Kidney epithelial cell (primary cell): ENCODE measurements at places on chromosomes 4 and X.

DNA sequence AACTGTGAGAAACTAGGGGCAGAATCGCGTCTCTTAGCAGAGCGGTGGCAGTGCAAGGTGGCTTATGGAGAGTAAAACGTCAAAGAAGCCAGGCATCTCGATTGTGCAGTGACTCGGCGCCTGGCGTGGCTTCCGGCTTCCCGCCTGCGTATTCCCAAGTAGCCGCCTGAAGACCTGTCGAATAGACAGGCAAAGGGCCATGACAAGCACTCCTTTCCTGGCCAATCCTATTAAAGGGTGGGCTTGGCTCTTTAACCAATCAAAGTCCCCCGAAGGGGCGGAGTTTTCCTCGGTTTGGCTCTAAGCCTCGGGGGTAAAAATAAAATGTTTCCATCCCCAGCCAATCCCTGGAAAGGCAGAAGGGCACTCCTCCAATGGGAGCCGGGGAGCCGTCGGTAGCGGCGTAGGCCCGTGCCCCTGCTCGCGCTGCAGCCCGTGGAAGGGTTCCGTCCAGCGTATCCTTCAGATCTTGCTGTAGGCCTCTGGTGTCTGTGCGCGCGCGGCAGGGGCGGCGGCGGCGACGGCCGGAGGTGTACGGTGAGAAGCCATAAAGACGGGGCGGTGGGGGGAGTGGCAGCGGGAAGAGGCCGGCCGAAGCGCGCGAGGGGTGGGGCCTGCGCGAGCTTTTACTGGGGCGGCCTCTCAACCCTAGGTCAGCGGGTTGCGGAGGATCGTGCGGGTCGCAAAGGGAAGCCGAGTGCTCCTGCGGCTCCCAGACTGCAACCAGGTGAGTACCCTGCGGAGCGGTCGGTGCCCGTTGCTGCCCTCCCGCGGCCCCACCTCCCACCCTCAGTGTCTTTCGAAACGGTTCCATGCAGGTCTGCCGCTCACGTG is at the start of gene KANTR:
Gene KANTR, plus strand, starts transcription at position 395 of the 834 bp plus-strand sequence. CDS start 30,131 bp downstream, outside the sequence.
- DNase-seq = peak; percentile 77

DNA sequence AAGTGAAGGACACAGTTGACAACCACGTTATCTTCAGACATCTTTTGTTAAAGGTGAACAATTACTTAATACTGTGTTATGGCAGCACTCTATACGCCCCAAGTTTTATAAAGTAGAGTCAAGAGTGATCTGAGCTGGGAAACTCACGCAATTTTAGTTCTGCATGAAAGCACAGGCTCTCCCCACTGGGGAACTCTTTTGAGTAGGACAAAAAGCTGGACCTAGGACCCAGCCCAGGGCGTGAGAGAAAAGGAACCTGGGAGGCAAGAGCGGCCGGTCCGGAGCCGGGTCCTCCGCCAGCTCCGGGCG is 152.6 kb upstream of the SLC4A4 start:
- DNase-seq = no peak

DNA sequence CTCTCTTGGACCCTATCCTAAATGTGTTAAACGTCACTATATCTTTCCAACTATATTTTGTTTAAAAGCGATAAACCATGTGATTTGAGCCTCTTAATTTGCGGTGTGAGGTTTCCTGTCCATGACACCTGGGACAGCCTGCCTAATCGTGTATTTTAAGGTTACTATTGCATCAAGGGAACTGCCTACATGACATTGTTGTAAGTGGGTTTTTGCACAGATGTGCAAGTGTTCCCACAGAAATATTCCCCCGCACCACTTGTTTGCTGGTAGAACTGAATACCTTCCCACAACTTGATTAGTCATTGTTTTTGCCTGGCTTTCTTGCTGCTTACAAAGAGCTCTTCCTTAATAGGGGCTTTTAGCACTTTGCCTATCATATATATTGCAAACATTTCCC is 5.1 kb upstream of the FAM184B start:
- peak; percentile 44 for DNase-seq

DNA sequence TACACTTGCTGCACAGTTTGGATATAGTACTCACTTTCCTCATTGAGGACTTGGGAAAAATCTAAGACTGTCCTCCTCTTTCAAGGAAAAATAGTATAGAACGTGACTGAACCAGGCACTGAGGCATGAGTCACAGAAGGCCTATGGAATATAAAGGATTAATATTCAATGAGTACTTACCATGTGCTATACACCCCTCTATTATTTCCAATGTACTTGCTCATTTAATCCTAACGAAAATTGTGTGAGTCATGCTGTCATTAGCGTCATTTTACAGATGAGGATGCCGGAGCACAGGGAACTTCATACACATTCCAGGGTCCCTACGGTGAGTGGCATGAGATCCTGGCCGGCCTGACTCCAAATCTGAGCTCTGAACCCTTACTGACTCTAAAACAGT is 2136.2 kb upstream of the TENM3 start:
- no peak for DNase-seq

GRCh38 chr4:123874063-123874462 is 477.5 kb downstream of the SPRY1 start:
- no peak for DNase-seq

GRCh38 chrX:129781134-129781672 is 1.5 kb downstream of the SASH3 start:
- no peak for DNase-seq

DNA sequence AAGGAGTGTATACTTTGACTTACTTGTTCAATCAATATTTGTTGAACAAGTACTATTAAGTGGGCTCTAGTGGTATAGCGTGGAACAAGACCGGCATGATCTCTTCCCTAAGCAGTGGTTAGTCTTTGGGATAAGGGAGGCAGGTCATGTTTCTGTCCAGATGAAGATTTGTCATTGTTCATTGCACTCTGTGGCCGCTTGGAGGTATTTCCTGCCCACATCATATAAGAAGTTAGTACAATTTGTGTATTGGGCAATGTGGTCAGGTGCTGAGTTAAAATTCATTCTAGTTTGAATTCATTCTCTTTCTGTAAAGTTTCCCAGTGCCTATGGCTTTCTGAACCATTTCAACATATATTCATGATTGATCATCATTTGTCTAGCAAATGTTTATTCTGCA is 101.1 kb upstream of the SHISA3 start:
- DNase-seq = no peak

GRCh38 chr4:42633605-42634388 is 23.1 kb downstream of the ATP8A1 start:
- DNase-seq = no peak

- DNase-seq = no peak
Measured at GRCh38 chrX:40010550-40011321, 87.0 kb downstream of the BCOR start.

DNA sequence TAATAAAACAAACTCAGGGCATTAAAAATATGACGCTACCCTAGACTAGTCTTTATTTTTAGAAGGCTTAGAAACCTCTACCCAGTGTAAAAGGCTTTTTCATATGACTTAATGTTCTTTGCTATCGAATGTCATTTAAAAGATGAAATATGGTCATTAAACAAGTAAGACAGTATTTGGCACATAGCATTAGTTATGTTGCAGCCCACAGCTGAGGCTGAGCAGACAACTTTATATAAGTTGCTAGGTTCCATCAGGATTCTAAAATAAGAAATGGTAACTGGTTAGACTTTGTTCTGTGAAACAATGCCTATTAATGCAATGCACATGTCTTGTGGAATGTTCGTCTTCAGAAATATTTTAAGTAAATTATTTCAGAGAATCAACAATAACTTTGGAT is 10.4 kb upstream of the PRSS12 start:
- DNase-seq = no peak

DNA sequence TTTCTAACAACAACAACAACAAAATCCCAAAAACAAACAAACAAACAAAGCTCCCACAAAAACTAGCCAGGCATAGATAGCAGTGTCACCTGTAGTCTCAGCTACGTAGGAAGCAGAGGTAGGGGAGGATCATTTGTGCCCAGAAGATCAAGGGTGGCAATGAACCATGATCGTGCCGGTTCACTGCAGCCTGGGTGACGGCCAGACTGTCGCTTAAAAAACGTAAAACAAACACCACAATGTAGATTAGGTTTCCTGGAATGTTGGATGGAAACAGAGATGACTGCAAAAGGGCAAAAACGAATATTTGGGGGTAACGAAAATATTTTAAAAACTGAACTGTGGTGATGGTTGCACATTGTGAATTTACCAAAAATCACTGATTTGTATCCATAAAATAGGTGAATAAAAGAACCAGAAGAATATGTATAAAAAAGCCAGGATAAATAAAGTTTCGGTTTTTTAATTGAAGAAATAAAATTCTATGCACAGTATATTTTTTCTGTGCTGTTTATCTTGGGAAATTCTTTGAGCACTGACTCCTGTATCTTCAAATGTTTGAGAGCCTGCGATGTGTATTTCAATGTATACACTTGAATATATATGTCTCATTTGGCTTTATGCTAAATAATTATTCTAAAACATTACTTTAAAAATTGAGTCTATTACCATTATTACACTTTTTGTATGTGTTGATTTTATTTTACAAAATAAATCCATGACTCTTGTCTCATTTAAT is 1477.0 kb downstream of the PCDH7 start:
- no peak for DNase-seq

- no peak for DNase-seq
Measured at GRCh38 chr4:14130551-14130950, 503.0 kb upstream of the BOD1L1 start.

DNA sequence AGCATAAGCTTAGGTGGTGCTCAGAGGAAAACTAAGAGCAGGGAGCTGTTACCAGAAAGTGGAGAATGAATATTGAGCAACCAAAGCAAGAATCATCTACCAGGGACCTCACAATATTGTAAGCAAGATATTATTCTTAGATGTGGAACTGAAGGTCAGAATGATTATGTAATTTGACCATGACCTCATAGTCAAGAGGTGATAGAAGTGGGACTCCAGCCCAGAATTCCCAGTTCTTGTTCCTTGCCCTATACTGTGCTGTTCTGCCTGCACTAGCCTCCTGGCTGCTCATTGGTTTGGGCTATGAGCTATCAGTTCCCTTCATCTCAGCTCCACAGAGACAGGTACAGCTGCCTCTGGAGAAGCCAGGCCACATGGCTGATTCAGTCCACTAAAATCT is 229.4 kb downstream of the LDB2 start:
- DNase-seq = no peak

GRCh38 chrX:107447642-107448041 is 1.8 kb upstream of the FRMPD3 start:
- DNase-seq = no peak

- no peak for DNase-seq
Measured at GRCh38 chr4:185134307-185134869, 8.7 kb upstream of the SLC25A4 start.

DNA sequence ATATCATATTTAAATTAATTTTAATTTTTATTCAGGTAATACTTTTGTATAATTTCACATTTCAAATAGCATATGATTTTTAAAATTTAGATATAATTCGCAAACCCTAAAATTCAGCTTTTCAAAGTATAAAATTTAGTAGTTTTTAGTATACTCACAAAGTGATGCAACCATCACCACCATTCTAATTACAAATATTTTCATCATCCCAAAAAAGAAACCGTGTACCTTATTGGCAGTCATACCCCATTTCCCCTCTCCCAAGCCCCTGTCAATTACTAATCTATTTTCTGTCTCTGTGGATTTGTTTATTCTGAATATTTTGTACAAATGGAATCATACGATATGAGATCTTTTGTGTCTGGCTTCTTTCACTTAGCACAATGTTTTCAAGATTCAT is 37.0 kb upstream of the KIT start:
- DNase-seq = no peak

- DNase-seq = no peak
Measured at GRCh38 chr4:104899863-104900262, 246.8 kb upstream of the TET2 start.

DNA sequence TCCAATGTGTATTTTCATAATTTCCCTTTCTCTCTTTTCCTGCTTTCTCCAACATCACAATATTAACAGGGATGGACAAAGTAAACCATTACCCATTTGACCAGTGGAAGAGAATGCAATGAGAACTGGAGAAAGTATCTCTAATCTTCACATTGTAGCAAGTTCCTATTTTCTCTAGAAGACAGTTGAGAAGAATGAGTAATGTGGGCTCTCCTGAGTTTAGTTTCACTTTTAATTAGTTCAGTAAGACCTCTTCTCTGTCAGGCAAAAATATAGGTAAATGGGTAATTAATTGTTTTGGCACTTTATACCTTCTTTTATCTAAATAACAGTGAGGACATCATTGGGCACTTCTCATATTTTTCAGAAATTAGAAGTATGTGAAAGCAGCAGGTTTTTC is 602.0 kb downstream of the GLUD2 start:
- DNase-seq = no peak

DNA sequence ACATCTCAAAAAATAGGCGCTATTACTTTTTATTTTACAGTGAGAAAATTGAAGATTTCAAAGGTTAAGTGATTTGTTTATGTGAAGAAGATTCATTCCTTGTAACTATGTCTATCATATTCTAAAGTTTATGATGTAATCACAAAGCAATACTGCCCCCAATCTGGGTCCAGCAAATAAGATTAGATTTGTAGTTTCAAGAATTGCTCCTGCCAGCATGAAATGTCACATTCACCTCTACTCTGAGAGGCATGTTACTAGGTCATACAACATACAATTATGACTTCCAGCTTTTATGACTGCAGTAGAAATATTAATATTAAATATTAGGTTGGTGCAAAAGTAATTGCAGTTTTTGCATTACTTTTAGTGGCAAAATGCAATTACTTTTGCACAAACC is 976.2 kb downstream of the FSTL5 start:
- no peak for DNase-seq

GRCh38 chr4:121765368-121765705 is 373 bp upstream of the SMIM43 start:
- no peak for DNase-seq

DNA sequence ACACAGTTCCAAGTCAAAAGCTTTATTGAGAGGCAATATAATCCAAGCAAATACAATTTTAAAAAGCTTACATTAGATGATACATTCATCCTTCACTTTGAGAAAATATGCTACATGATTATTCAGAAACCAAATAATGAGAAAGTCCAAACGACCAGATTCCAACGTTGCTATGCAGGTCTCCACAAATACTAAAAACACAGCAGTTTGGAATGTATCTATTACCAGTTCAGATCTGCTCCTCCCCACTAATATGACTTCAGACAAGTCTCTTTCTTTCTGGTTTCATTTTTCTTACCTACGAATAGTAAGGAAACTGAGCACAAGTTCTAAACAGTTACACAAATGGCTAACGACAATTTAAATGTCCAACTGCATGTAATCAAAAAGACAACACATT is 9.5 kb downstream of the NAF1 start:
- no peak for DNase-seq

GRCh38 chr4:56241500-56241899 is 145.8 kb downstream of the AASDH start:
- DNase-seq = no peak

DNA sequence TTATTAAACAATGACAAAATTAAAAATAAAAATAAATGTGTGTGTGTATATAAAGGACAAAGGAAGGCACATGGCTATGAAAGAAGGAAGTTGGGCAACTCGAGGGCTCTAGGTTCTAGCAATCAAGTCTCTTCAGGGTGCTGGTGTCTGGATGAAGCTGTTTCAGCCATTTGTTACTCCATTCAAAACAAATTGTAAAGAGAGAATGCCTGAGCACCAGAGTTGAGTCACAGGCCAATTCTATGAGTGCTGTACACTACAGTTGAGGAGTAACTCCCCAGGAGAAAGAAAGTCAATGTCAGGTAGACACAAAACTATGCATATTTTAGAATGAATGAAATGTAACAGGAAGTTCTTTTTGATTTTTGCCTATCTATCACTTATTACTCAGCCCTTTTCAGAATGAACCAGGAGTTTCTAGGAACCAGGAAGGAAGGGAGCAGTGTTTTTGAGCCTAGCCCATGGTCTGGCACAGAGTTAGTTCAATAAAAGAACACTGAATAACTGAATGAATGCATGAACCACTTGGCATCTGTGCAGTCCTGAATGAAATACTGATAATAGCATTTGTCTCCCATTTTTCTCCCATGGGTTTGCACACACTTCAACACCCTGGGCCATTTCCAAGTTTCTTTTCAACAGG is 151.7 kb upstream of the CPEB2 start:
- no peak for DNase-seq
